HuH-7 (cell line): ENCODE measurements at places on chromosomes 6 and 20.

- no peak for DNase-seq
These were observed 142.7 kb downstream of the PTPRT start for GRCh38 chr20:43046966-43047365.

DNA sequence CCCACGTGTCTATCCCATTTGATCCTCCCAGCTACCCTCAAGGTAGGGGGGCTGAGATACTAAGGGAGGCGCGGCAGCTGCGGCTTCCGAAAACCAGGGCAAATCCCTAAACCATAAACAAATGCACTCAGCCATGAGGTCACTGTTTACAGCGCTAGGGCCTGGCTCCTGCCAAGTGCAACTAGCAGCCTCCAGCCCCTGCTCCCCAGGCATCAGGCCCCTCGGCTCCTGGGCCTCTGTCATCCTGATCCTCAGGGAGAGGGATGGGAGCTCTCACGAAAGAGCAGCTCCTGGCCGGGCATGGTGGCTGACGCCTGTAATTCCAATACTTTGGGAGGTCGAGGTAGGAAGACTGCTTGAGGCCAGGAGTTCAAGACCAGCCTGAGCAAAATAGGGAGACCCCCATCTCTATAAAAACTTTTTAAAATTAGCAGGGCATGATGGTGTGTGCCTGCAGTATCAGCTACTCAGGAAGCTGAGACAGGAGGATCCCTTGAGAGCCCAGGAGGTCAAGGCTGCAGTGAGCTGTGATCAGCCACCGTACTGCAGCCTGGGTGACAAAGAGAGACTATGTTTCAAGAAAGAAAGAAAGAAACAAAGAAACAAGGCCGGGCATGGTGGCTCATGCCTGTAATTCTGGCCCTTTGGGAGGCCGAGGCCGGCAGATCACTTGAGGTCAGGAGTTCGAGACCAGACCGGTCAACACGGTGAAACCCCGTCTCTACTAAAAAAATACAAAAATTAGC is 42.5 kb upstream of the TLDC2 start:
- DNase-seq: no peak

- no peak for DNase-seq
These were observed 190.8 kb upstream of the NOX3 start for GRCh38 chr6:155646443-155646842.

GRCh38 chr20:46681032-46681854 is 8.0 kb downstream of the TP53RK start:
- DNase-seq: peak; percentile 63

DNA sequence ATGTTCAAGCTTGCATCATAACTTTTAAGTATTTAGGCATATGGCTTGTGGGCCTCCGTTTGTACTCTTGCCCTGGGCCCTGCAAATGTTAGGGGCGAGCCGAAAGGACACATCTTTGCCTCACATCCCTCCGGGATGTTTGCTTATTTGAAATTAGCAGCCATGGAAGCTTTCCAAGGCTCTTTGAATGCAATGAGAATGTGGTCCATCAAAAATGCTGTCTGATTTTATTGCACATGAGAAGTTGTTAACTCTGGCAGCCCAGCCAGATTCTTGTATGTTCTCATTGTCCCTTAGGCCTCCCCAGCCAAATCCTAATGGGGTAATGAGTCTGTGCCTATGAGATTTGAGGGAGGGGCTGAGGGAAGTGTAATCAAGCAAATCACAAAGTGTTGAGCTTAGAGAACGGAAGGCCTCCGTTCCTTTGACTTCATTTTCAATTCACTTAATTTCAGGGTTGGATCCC is 261.2 kb upstream of the MARCKS start:
- DNase-seq: no peak

- peak; percentile 14 for DNase-seq
These were observed 28.4 kb downstream of the LHFPL5 start for GRCh38 chr6:35833536-35833935.

- DNase-seq: peak; percentile 74
These were observed 306.9 kb downstream of the DHX35 start for GRCh38 chr20:39268981-39269461.

GRCh38 chr20:48583171-48583570 is 244.6 kb downstream of the PREX1 start:
- DNase-seq: no peak

GRCh38 chr6:6411115-6411514 is 90.7 kb upstream of the F13A1 start:
- no peak for DNase-seq

GRCh38 chr6:166683477-166683876 is 56.4 kb upstream of the RPS6KA2 start:
- no peak for DNase-seq

DNA sequence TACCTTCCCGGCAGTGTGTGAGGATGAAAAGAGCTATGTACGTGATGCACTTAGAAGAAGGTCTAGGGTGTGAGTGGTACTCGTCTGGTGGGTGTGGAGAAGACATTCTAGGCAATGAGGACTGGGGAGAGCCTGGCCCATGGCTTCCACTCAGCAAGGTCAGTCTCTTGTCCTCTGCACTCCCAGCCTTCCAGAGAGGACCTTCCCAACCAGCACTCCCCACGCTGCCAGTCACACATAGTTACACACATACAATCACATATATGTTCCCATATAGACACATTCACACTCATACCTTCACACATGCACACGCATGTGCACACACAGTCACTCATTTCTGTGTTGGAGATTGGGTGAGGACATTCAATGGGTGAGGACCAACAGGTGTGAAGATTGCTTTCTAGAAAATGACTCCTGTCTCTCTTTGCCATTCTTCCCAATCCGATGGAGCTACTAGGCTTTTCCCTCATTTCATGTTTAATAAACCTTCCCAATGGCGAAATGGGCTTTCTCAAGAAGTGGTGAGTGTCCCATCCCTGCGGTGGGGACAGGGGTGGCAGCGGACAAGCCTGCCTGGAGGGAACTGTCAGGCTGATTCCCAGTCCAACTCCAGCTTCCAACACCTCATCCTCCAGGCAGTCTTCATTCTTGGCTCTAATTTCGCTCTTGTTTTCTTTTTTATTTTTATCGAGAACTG is 30.4 kb downstream of the SRSF3 start:
- no peak for DNase-seq

GRCh38 chr20:9332791-9333479 is 181.5 kb upstream of the LAMP5 start:
- no peak for DNase-seq

DNA sequence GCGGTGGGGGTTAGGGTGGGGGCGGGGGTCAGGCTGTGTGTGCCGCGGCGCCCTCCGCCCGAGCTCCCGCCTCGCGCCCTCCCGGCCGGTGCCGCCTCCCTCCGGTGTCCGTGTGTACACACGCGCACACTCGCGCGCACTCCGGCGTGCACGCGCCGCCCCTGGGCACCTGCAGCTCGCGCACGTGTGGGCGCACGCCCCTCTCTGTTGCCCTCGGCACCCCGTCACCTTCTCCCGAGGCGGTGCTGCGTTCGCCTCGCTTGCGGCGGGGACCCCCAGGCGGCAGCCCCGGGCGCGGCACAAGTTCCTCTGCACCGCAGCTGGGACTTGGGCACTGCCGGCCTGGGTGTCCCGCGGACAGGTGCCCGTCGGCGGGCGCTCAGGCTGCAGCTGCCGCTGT is 525 bp downstream of the MACROD2 start:
- peak; percentile 48 for DNase-seq

GRCh38 chr6:22411376-22412105 is 114.7 kb upstream of the PRL start:
- no peak for DNase-seq

- no peak for DNase-seq
These were observed 347.6 kb upstream of the MMS22L start for GRCh38 chr6:97630604-97631003.

DNA sequence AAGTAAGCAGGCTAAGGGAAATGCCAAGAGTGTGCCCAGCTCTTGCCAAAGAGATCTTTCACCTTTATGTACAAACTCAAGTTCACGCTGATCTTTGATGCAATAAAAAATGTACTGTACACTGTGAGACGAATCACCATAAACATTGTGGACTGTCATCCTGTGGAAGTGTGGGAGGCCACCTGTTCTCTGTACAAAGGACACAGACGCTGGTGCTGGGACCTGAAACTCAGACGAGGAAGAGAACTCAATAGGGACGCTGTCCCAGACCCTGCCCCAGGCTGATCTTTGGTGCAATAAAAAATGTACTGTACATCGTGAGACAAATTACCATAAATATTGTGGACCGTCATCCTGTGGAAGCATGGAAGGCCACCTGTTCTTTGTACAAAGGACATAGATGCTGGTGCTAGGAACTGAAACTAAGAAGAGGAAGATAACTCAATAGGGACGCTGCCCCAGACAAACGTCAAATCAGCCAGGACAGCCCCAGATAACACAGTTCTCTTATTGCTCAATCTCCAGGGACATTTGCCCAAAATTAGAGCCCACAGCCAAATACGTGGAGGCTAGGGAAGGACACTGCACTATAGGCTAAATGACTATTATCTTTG is 312.7 kb upstream of the SGK1 start:
- DNase-seq: peak; percentile 33

DNA sequence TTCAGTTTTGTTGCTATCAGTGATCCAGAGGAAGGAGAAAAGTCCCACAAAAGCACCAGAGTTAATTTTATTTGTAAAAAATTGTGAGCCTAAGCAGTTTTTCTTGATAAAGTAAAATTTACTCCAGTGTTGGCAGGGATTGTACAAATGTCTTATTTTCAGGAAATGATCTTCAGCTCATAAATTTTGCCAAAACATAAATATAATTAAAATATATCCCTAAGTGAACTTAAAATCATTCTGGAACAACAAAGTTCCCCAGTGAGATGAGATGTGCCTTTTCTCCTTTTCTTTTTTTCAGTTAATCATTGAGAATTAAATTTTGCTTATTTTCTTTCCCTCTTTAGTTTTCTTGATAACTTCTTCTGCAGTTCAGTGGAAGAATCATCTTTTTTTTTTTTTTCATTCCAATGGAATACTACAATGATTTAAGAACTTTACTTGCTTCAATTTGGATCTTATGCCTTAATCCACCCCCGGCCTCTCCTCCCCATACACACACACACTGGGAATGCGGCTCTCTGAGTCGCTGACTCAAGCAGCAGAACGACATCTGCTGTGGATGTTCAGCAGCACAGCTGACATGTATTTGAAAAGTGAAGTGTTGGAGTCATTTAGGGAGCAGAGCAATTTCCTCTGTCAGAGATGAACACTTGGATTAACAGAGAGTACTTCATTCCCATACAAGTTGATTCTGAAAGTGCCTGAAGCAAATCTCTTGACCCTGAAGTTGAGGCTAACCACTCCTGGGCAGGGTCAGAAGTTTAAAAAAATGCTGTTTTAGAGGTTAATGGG is 27.7 kb upstream of the LAMA4 start:
- no peak for DNase-seq

DNA sequence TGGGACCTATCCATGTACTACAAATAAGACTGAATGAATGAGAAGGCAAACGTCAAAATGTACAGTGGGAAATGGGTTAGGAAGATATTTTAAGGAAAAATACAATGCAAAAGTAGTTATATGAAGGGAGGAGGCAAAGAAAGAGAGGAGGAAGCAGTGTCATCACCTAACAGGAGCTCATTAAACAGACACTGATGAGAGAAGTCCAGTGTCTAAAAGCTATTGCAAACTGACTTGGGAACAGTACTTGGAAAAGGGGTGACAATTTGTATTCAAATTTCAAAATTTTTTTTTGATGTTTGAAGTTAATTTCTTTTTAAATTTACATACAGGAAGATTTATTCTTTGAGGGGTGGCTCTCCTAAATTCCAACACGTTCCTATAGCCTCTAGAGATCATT is 143.5 kb upstream of the NOX3 start:
- no peak for DNase-seq
